ENCODE measurements at places on chromosomes 7 and 10.

GRCh38 chr10:132455986-132456847, 59.2 kb downstream of the PWWP2B start:
- DNase-seq, result no peak

- no peak for DNase-seq
Observed at GRCh38 chr7:30841801-30842541, 69.7 kb upstream of the AQP1 start.

DNA sequence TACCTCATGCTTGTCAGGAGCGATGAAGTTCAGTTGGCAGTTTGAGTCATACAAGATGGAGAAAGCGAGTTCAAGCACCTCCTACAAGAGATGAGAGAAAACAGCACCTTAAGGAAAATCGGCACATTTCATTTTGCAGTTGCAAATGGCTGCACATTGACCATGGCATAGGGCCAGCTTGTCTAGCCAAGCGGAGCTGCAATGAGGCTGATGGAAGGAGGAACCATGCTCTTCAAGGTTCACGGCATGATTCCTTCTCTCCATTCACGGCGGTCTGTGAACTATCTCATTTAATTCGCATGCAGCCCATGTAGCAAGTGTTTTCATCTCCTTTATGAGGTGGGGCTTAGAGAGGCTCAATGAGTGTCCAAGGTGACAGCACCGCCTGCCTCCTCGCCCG, 137.4 kb upstream of the AOAH start:
- no peak for DNase-seq

- no peak for DNase-seq
Observed at GRCh38 chr10:63940277-63940922, 419.2 kb downstream of the REEP3 start.

GRCh38 chr7:111869280-111869679, 307.0 kb upstream of the IMMP2L start:
- no peak for DNase-seq

- DNase-seq, result peak; percentile 37
Observed at GRCh38 chr10:15369256-15370211, 1.6 kb downstream of the FAM171A1 start.

- DNase-seq, result no peak
Observed at GRCh38 chr7:99719996-99720769, 14.8 kb downstream of the CYP3A7 start.

DNA sequence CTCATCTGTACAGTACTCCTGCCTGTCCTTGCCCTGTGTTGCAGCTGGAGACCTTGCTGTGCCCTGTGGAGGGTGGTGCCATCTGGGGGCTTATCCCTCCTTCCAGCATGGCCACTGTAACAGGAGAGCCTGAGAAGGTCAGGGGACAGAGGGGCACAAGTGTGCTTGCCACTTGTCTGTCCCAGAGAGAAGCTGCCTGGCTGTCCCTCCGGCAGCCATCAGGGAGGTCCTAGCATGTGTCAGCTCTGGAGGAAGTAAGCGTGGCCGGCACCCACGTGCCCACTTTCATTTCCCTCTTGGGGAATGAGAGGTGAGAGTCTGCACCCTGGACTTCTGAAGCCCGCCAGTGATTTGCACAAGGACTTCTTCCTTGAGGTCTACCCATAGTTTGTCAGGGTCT, 97.0 kb upstream of the PPIF start:
- DNase-seq, result no peak

DNA sequence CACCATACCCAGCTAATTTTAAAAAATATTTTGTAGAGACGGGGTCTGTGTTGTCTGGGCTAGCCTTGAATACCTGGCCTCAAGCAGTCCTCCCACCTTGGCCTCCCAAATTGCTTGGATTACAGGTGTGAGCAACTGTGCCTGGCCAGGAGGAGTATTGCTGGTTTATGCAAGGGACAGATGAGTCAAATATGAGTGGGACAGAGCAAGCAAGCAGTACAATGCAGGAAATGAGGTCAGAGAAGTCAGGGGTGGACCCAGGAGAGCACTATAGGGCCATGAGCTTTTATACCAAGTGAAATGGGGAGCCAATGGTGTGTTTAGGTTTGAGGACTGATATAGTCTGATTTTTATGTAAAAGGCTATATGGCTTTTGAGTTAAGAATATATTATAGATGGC, 6.3 kb downstream of the TSPAN13 start:
- no peak for DNase-seq

DNA sequence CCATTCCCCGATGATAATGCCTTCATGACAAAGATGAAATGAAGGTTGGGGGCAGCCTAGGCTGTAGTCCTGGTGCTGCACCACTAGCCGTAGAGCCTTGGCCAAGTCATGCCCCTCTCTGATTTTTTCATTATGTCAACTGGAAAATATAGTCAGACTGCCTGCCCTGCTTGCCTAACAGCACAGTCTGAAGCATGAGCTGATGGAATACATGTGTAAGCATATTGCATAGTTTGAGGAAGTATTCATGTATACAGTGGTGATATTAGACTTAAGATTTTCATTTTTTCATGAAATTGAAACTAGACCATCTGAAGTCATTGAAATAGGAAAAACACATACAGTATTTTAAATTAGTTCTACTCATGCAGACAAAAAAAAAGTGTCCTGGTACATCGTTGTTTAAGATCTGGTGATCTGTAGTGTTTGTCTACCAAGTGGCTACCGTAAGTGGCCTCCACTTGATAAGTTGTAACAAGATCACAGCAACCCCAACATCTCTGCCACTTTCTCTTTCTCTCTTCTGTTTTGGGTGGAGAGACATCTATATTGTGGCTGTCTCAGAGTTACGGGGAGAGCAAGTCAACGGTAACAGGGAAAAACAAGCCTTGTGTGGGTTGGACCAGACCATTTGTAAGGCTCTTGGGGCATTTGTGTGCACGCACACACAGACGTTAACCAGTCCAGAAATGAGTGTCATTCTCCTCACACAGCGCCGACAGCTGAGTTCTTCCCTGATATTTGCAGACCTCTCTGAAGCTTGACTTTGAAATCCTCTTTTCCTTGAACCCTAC, 716.6 kb upstream of the GALNT17 start:
- DNase-seq, result no peak

DNA sequence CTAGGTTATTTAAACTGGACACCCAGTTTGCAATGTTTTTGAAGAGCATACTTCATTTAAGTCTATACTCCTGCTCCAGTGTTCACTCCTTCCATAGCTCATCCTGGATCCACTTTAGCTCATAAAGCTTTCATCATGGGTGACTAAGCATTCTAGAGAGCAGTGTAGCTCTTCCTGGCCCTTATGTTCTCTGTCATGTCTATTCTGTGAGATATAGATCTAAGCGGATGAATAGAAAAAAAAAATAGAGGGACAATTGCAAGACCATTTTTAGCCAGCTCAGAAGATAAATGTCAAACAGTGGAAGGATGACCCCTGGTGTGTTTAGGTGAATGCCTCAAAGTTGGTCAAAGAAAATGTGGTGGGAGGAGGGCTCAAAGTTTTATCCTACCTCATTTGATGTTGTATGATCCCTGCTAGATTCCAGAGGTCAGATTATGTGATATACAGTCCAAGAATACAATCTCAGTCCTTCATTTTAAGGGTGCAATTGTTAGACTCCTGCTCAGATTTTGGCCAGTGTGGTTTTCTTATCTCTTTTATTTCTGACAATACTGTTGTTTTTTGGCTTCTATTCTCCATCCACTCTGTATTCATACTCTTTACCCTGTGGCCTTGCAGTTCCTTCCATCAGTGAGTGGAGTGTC, 7.5 kb upstream of the HECW1 start:
- DNase-seq, result no peak

DNA sequence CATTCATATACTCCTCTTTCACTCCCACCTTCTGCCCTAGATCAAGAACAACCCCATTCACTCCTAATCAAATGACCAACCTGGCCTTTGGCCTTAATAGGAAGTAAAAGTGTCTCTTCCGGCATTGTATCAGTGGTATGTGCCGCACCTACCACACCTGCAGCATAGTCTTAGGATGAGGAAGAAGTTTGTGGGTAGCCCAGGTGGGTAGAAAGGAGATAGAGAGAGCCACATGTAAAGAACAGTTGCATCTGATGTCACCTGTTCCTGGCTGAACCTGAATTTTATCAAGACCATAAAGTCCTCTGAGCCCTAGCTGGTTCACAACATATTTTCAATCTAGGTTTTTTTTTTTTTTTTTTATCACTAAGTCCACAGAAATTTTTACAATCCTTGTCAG, 55.5 kb upstream of the PTPN12 start:
- DNase-seq, result no peak

- DNase-seq, result no peak
Observed at GRCh38 chr7:117751775-117752174, 121.5 kb downstream of the CTTNBP2 start.

DNA sequence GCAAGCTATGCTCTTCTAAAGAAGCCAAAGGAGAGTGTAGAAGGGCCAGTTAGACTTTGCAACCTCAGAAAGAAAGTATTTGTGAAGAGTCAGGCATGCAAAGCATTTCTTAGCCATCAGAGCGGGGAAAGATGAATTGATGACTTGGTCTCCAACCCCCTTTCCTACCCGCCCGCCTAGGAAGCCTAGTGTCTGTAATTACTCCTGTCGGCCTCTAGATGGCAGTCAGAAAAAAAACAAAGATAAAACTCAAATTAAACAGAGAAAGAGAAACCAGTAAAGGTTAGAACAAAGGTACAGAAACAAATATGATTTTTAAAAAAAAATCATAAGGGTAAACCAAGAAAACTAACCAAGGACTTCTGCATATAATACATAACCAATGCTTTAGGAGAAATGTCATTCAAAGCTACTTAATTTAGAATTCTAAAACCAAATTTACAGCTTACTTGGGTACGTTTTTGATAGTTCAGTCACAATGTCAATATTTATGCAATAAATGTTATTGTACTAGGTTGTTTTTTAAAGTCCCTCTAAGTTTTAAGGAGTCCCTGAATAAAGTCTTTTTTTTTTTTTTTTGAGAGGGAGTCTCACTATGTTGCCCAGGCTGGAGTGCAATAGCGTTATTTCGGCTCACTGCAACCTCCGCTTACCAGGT, 97.6 kb downstream of the LYZL1 start:
- peak; percentile 33 for DNase-seq

GRCh38 chr7:81693080-81693479, 76.8 kb downstream of the HGF start:
- DNase-seq, result no peak

DNA sequence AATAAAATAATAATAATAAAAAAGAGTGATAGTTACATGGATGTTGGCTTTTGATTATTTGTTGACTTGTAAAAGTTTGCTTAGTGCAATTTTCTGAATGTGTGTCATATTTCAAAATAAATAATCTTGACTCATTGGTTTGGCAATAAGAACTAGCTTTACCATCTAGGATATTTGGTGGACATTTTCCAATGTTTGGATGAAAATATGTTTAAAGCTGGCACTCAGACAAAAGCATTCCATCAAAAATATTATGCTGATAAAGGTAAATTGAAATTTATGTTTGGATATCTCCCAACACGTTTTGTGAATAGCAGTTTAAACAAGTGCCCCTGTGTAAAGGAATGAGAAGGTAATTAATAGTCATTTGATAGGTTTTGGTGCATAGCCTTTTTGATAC, 62.5 kb upstream of the KCNMA1 start:
- DNase-seq, result no peak
